ENCODE measurements at places on chromosomes 2 and 18. TPM values are rescaled to one million over a fixed set of nuclear protein-coding genes. Genes with fewer than 3 reads are reported as not detected.
A peak's percentile ranks its signal among the peaks of the same experiment; 100 is the strongest.

DNA sequence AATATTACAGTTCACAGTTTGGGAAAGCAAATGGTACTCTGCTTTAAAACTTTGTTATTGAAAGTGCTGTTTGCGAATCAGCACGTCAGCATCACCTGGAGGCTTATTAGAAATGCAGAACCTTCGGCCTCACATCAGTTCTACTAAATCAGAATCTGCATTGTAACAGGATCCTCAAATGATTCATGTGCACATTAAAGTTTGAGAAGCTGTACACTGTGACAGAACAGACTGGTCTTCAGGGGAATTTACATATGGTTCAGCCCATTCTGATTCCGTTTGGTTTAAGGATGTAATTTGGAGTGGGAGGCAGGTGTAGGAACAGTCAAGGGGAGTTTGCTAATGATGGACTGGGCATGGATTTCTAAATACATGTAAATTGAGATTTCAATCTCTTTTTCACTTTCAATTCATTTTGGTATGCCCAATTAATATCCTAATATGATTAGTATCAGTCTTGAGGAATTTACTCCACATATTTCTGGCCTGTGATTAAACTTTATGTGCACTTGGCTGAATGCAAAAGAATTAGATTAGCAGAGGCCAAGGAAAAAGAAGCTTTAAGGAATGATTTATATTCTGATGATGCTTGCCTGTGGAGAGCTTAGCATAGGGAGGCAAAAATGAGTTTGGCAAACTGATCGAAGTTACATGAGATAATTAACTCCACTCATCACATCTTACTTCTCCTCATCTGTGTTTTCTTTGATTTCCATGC lies 248.8 kb downstream of the XIRP2 start:
- no peak overlapping the region for H3K4me3 ChIP-seq
- no peaks in the 10 kb centered on the region for H3K36me3 ChIP-seq
- peaks cover 43% of the 10 kb centered on the region for H3K4me1 ChIP-seq
- no peaks in the 10 kb centered on the region for H3K27me3 ChIP-seq

DNA sequence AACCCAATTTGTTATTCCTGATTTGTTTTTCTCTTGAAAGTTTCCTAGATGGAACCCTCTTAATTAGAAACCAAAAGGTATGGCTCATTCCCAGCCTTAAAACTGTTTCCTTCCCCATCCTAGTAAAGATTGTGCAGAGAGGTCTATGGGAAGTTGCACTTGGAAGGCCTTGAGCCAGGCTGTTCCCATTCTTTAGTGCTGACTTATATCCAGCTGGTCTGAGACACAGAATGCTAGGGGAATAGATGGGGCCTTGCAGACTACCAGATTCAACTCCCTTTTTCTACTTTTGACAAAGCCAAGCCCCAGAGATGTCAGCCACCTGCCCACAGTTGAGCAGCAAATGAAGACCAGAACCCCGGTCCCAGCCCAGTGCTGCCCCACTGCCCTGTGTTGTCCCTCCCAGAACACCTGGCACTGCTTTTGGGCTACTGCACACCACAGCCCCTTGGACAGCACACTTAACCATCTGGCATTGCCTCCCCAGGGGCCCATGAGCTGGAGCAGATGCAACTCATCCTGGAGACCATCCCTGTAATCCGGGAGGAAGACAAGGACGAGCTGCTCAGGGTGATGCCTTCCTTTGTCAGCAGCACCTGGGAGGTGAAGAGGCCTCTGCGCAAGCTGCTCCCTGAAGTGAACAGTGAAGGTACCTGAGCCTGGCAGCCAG lies 98.2 kb downstream of the MRO start:
- no peak for DNase-seq
- H3K36me3 ChIP-seq: peaks cover 5% of the 10 kb centered on the region
- no peak overlapping the region for H3K27ac ChIP-seq
- no peak overlapping the region for H3K4me3 ChIP-seq
- no peaks in the 10 kb centered on the region for H3K27me3 ChIP-seq
- peaks cover 18% of the 10 kb centered on the region for H3K4me1 ChIP-seq

DNA sequence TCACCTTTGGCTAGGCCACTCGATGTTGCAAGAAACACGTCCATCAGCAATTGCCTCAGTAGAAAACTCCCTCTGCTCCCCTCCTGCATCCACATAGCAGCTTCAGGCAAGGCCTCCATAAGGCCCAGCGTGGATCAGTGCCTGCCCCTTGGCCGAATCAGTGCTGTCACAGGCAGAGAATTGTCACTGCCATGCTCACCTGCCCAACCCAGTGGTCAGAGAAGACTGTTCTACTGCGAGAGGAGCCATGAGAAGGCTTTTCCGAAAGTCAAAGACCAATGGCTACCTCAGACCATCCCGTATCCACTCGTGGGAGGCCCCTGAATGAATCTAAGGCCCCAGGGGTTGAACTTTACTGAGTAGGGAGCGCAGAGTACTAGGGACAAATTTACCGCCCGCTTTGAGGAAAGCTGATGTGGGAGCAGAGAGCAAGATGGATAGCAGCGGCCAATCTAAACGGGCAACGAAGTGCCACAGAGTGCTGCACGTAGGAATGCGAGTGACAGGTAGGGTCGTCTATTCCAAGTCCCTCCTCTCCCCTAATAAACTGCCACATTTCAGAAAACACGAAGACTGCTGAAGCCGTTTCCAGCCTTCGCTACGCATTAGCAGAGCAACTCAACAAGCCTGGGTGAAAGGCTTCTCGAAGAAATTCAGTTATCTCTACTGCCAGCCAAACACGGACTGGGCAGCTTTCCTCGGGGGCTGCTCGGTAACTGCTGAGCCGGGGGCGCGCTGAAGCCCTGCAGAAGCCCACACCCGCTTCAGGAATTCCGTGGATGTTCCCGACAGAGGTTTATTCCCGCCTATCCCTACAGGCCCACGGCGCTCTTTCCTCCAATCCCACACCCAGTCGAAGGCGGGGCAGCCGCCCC lies 968 bp upstream of the RALBP1 start:
- no peaks in the 10 kb centered on the region for H3K27me3 ChIP-seq
- H3K4me1 ChIP-seq: peaks cover 32% of the 10 kb centered on the region
- peak overlapping the region; percentile 89 for H3K4me3 ChIP-seq
- no peak for DNase-seq

DNA sequence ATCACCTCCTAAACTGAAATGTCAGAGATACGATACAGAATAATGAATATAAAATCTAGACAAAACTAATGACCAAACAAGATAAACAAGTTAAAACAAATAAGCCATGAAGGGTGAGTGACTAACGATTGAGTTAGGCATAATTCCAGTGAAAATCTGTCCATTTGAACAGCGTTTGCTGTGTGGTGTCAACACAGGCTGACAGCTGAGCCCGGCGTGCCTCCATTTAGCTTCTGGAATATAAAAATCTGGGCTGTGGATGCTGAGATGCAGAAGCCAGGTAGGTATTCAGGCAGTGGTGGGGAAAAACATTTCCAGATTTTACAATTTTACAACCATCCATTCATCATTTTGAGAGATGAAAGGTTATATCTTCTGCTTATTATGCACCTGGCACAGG lies 2041.4 kb upstream of the CELF4 start:
- no peaks in the 10 kb centered on the region for H3K36me3 ChIP-seq
- H3K4me1 ChIP-seq: peaks cover 21% of the 10 kb centered on the region
- H3K27ac ChIP-seq: peak overlapping the region; percentile 28
- H3K4me3 ChIP-seq: no peak overlapping the region

GRCh38 chr18:51053814-51054213 lies 23.8 kb downstream of the SMAD4 start:
- H3K36me3 ChIP-seq: peaks cover 20% of the 10 kb centered on the region
- H3K27me3 ChIP-seq: no peaks in the 10 kb centered on the region
- peak overlapping the region; percentile 65 for H3K27ac ChIP-seq

DNA sequence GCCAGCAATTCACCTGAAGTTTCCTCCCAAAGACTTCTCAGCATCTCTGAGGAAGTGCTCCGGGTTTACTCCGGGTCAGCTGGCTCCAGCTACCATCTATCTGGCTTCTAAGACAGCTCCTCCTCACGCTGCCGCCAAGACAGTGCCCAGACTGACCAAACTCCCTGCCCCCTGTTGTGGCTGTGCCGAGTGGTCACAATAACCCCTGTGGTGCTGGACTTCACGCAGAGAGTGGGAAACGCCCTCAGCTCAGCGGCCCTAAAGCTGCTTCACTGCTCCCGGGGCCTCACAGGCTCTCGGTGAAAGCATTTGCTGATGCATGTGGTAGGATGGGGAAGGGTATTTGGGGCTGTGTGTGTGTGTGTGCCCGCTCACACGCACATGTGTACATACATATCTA lies 154.8 kb upstream of the ZNF236 start:
- H3K36me3 ChIP-seq: no peaks in the 10 kb centered on the region
- H3K27me3 ChIP-seq: peaks cover 5% of the 10 kb centered on the region
- H3K4me3 ChIP-seq: no peak overlapping the region
- H3K4me1 ChIP-seq: no peaks in the 10 kb centered on the region
- no peak for DNase-seq
- no peak overlapping the region for H3K27ac ChIP-seq

- no peak overlapping the region for H3K4me3 ChIP-seq
- H3K27ac ChIP-seq: no peak overlapping the region
- no peaks in the 10 kb centered on the region for H3K36me3 ChIP-seq
- no peak for DNase-seq
These were observed 33.7 kb upstream of the NPAS2 start for GRCh38 chr2:100786297-100786658.

GRCh38 chr2:160141419-160141818 lies 58.7 kb downstream of the ITGB6 start:
- peaks cover 38% of the 10 kb centered on the region for H3K4me1 ChIP-seq
- no peak overlapping the region for H3K4me3 ChIP-seq
- H3K36me3 ChIP-seq: no peaks in the 10 kb centered on the region
- DNase-seq: no peak
- H3K27me3 ChIP-seq: no peaks in the 10 kb centered on the region
- H3K27ac ChIP-seq: peak overlapping the region; percentile 94

SCN3A gene
- total RNA-seq: 0.11 TPM

RAPGEF4 gene
- 24.7 TPM for total RNA-seq
